ENCODE measurements at places on chromosomes 2 and 18.

- DNase-seq = no peak
Observed at GRCh38 chr2:147101941-147102790, 742.7 kb upstream of the ACVR2A start.

- no peak for DNase-seq
Observed at GRCh38 chr18:22385718-22386117, 32.0 kb downstream of the CTAGE1 start.

GRCh38 chr2:222319586-222320435, 21.0 kb upstream of the PAX3 start:
- no peak for DNase-seq

DNA sequence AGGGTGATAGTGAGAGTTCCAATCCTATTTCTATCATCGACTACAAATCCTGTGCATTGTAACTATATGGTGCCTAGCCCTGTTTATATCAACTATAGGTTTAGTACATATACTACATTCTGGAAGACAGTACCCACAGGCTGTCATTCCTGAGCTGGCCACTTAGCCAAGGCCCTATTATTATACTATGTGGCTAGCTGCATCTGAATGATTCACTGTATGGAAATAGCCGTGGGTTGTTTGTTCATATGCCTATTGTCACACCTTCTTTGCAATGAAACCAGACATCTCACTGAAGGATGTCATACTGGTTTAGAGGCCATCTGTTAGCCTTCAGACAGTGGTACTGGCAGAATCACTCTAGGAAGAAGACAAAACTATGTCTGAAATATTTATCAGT, 62.3 kb upstream of the FSIP2 start:
- DNase-seq = no peak

DNA sequence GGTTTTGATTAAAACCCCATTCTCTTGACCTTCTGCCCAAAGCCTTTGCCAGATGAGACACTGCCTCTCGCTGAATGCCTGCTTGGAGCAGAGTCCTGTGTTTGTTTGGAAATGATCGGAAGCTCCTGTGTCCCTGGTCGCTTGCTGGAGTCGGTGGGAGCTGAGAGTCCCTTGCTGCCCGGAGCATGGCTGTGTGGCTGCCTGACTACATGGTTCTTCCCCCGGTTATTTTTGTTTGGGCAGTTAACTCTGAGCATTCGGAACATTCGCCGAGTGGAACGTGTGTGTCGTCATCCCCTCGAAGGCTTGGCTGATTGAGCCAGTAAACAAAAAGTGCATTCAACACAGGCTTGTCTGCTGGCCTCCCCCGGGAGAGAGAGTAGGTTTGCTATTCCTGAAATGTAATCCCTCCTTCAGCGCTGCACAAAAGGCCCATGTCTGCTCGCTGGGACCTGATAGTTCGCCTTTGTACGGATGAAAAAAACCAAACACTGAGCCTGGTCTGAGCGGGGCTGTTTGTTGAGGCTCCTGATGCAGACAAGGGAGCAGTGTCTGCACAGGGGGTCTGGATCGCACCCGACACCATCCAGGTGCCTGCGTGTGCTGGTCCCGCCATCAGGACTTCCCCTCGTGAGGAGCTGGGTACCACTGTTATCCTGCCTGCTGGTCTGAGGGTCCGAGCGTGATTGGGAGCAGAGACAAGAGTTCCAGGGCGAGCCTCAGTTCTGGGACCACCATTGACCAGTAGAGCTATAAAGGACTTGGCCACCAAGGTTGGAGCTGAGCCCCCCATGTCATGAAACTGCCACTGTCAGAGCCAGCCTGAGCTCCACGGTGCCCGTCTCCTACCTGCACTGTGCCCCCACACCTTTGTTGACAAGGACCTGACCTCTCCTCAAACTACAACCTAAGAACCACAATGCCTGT, 83.8 kb downstream of the AGAP1 start:
- no peak for DNase-seq

DNA sequence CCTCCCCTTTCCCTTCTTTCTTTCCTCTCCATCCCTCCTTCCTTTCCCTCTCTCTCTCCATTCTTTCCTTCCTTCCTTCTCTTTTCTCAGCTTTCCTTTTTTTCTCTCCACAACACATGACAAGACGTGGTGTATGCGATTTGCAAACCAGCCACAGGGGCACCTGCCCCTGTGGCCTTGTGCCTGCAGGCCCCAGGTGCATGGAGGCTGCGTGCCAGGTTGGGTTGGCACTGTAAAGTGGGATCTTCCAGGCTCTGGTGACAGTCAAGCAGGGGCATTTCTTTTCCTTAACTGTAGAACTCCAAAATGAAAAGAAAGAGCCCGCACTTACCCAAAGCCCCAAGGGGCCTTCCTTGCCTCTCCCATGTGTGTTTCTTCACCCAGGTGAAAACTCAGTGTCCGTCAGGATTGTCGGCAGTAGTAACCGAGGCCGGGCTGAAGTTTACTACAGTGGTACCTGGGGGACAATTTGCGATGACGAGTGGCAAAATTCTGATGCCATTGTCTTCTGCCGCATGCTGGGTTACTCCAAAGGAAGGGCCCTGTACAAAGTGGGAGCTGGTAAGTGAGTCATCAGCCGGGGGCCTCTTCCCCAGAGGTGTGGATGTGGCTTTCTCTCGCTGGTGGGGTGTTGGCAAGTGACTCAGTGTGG, 50.9 kb downstream of the MARCO start:
- DNase-seq = no peak

- DNase-seq = no peak
Observed at GRCh38 chr2:68031542-68032160, 31.2 kb downstream of the C1D start.

GRCh38 chr2:127676906-127677305, 1.6 kb upstream of the LIMS2 start:
- DNase-seq = no peak

- DNase-seq = no peak
Observed at GRCh38 chr18:8705961-8706790, 820 bp downstream of the MTCL1 start.

DNA sequence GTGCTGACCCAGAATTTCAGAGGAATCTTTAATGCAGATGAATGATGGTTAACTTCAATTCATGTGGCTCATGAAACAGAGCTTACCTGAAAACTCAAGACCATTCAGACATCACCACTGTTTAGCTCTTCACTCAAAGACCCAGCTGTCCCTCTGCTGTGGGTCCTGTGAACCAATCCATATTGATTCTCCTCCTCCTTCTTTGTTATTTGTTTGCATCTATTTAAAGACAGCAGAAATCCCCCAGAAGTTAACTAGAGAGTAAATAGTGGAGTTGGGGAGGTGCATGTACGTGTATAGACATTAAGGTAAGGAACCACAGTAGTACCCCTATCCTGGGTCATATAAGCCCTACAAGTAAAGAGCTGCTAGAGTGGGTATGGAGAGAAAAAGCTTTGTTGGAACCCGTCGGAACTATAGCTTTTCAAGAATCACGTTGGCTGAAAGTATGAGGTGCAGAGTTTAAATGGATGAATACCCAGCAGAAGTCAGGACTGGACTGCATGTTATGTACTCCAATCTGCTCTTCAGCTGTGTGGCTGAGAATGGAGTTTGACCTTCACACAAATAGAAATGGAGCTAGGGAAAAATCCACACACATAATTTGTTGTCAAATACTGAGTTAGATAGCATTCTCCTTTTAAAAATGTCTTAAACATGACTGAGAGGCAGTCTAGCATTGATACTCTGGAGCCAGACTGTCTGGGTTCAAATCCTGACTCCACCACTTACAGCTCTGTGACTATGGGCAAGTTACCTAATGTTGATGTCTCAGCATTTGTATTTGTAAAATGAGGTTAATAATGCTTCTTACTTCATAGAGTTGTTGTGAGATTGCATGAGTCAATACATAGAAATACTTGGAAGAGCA, 81.7 kb upstream of the HK2 start:
- no peak for DNase-seq

- DNase-seq = no peak
Observed at GRCh38 chr2:222912117-222912516, 51.3 kb downstream of the ACSL3 start.

GRCh38 chr2:18721038-18721922, 131.9 kb upstream of the NT5C1B start:
- no peak for DNase-seq

- no peak for DNase-seq
Observed at GRCh38 chr2:112150447-112150846, 12.3 kb downstream of the FBLN7 start.

- no peak for DNase-seq
Observed at GRCh38 chr2:67867735-67868134, 195.1 kb downstream of the C1D start.

DNA sequence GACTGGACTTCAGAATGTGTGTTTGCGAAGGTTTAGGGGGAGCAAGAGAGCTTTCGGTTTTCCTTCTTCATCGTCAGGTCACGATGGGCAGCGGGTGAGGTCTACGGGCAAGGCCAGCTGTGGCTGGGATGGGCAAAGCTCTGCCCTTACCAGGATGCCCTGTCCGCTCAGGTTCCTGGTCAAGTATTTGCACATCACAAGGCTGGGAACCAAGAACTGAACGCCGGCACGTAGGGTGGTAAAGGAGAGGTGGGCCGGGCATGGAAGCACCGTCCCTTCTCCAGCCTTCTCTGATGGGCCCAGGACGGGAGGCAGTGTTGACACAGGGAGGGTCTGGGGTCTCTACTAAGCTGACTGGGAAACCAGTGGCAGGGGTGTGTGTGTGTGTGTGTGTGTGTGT, 50.5 kb upstream of the UBE2F start:
- no peak for DNase-seq

DNA sequence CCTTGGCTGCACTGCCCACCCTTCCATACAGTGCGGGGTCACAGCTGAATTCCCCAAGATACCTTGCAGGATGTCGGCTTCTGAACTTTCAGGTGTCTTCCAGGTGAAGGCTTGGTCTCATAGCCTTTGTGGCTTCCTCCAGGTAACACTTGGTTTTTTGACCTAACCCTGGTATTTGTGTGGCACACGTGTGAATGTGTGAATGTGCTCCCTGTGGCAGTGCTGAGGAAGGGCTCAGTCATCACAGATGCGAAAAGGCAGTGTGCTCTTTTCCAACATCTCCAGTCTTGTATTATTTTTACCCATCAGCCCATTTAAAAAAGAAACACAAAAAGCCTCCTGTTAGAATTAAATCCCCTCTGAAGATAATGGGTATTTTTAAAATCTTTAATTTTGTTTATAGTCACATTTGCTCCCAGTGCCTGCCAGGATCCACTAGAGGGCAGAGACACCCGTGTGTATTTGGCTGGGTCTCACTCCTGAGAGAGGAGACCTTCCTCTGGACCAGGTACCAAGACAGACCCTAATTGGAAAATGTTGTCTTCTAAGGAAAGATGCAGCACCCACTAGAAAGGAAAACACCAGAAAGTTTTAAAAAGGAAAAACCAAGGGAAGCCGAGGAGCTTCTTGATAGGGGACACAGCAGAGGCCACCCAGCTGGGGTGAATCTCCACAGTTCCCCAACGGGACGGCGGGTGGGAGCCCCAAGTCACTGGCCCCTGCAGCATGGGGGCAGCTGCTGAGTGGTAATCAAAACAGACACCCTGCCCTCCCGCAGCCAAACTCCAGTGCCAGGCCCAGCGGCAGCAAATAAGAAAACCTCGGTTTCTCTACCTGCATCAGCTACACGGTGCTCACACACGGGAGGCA, 27.7 kb downstream of the FAM110C start:
- no peak for DNase-seq

DNA sequence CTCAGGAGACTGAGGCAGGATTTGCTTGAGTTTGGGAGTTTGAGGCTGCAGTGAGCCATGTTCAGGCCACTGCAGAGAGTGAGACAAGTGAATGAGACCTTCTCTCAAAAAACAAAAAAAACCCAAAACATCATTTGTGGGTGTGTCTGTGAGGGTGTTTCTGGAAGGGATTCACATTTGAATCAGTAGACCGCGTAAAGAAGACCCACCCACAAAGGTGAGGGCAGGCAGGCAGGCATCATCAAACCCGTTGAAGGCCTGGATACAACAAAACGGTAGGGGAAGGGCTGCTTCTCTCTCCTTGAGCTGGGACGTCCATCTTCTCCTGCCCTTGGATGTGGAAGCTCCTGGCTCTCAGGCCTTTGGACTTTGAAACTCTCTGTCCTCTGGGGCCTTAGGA, 25.4 kb downstream of the CDKL4 start:
- no peak for DNase-seq

GRCh38 chr2:112762276-112762675, 2.1 kb downstream of the CKAP2L start:
- DNase-seq = no peak

DNA sequence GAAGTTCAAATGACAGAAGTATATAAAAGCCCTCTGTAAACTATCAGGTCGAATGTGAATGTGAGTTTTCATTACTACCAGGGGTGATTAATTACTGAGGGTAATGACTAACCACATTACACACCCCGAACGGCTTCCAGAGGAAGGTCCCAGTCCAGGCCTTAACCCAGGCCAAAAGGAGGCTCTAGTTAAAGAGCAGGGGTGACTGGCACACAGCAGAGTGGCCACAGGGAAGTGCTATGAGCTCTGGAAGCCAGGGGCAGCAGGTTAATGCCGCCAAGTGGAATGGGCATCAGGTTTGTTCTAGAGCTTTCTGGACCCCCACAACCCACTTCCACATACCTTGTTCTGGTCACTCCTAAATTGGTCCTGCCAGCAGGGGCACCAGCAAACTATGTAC, 87.7 kb downstream of the BCL11A start:
- no peak for DNase-seq

GRCh38 chr2:119753930-119754321, 5.8 kb upstream of the PTPN4 start:
- DNase-seq = no peak

- no peak for DNase-seq
Observed at GRCh38 chr2:233116946-233117345, 56.8 kb downstream of the INPP5D start.

DNA sequence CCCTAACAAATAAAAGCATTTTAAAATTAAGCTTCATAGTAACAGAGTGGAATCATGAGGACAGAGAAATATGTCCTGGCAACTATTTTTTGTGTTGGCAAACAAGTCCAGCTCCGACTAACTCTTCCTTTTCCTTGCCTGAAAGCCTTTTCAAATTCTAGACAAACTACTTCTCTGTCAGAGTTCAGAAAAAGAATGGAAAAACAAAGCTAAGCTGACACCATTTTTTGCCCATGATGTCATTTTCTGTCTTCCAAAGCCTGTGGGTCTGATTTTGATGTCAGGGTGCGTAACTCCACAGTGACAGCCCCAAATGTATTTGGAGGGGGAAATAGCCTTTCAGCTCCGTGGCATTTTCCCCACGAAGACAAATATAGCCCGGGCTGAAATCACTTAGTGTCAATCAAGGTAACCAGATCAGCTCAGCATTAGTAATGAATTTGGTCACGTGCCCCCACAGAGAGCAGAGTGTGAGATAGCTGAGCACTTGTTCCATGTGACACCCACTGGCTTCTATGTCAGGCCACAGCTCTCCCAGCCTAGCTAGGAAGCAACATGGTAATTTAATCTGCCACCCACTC, 233.0 kb upstream of the SIX2 start:
- no peak for DNase-seq

Data from cerebellar nuclear complex (tissue), 1 donor.